Uterus (tissue), 4 donors: ENCODE measurements at places on chromosomes 2 and 18.

GRCh38 chr2:128727914-128728313, 409.2 kb upstream of the HS6ST1 start:
- no peaks in the 10 kb centered on the region for H3K36me3 ChIP-seq
- no peak overlapping the region for H3K4me3 ChIP-seq
- no peaks in the 10 kb centered on the region for H3K27me3 ChIP-seq

GRCh38 chr2:237261327-237261726, 152.6 kb downstream of the COL6A3 start:
- H3K27me3 ChIP-seq, result no peaks in the 10 kb centered on the region
- H3K36me3 ChIP-seq, result no peaks in the 10 kb centered on the region
- H3K4me3 ChIP-seq, result no peak overlapping the region
- H3K4me1 ChIP-seq, result peaks cover 10% of the 10 kb centered on the region
- DNase-seq, result no peak

DNA sequence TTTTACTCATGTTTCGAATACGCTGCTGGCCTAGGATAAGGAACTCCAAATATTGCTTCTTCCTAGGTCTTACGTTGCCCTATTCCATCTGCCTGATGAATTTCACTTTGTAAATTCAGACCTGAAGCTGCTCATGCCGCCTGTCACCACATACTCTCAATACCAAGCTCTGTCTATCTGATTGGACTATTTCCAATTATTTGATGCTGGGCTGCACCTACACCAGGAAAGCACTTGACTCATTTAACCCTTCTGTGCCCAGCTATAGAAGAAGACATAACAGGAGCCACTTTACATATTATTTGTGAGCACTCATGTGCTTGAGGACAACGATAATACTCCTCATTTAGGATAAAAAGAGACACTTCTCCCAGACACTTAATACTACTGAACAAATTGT, 1293.9 kb upstream of the LRRTM1 start:
- H3K27ac ChIP-seq, result no peak overlapping the region
- no peaks in the 10 kb centered on the region for H3K4me1 ChIP-seq
- H3K27me3 ChIP-seq, result no peaks in the 10 kb centered on the region
- no peaks in the 10 kb centered on the region for H3K36me3 ChIP-seq

GRCh38 chr2:182672466-182673165, 43.4 kb upstream of the DNAJC10 start:
- H3K27ac ChIP-seq, result no peak overlapping the region
- no peak overlapping the region for H3K4me3 ChIP-seq
- H3K4me1 ChIP-seq, result no peaks in the 10 kb centered on the region
- DNase-seq, result no peak
- no peaks in the 10 kb centered on the region for H3K36me3 ChIP-seq

- no peaks in the 10 kb centered on the region for H3K36me3 ChIP-seq
- no peak for DNase-seq
- H3K4me1 ChIP-seq, result no peaks in the 10 kb centered on the region
- H3K27ac ChIP-seq, result no peak overlapping the region
- no peak overlapping the region for H3K4me3 ChIP-seq
Observed at GRCh38 chr2:96934831-96935540, 51.4 kb downstream of the FAM178B start.

DNA sequence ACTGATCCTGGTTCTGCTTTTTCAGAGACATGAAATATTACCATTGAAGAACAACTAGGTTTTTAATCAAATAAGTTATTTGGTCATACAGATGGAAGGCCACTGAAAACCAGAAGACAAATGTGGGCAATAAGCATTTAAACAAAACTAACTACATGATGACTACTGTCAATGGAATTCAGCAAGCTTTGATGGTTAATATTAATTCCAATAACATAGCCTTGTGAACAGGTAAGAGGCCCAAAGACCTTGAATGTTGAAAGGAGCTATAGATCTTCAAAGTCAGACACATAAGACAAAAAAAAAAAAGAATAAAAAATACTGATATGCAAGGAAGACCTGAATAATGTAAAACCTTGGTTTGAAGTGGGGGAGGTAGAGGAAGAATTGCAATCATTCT, 1955.6 kb upstream of the CELF4 start:
- no peak overlapping the region for H3K27ac ChIP-seq
- no peaks in the 10 kb centered on the region for H3K27me3 ChIP-seq
- no peaks in the 10 kb centered on the region for H3K36me3 ChIP-seq
- H3K4me3 ChIP-seq, result no peak overlapping the region
- no peak for DNase-seq

DNA sequence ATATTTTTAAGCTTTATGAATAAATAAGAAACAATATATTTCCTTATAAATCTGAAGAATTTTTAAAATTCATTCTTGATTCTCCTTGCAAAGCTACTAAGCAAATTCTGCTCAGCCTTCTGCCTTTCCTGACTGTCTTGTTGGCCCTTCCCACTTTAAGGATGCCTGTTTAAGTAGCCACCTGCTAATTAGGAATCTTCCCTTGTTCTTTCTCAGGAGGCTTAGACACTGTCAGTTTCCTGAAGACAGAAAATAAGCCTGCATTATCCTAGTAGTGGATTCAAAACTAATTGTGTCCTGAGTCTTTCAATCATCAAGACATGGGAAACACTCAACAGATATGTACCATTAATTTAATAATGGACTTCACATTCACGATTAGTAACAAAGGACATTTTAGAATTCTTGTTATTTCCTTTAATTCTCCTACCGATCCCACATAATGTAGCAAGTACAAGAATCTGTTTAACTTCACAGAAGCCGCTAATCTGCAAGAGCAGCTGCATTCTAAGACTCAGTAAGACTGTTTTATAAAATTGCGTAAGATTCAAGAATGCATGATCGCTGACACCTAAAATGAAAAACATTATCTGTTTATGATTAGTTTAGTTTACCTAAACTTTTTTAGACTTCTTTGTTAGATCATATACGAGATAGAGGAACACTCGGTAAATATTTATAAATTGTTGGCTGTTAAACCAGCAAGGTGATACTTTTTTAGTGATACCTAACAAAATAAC, 445.4 kb upstream of the DSEL start:
- H3K27ac ChIP-seq, result no peak overlapping the region
- no peaks in the 10 kb centered on the region for H3K36me3 ChIP-seq
- H3K4me3 ChIP-seq, result no peak overlapping the region
- DNase-seq, result no peak
- H3K27me3 ChIP-seq, result no peaks in the 10 kb centered on the region

GRCh38 chr2:105820691-105821090, 76.0 kb downstream of the NCK2 start:
- no peaks in the 10 kb centered on the region for H3K4me1 ChIP-seq
- H3K27ac ChIP-seq, result no peak overlapping the region
- no peaks in the 10 kb centered on the region for H3K27me3 ChIP-seq
- no peak for DNase-seq
- no peak overlapping the region for H3K4me3 ChIP-seq
